ENCODE measurements at places on chromosomes 3 and 15.

GRCh38 chr15:42444415-42445063 is 46.4 kb downstream of the ZNF106 start:
- DNase-seq, result no peak

- DNase-seq, result no peak
Measured at GRCh38 chr15:89506026-89506686, 9.8 kb upstream of the RHCG start.

DNA sequence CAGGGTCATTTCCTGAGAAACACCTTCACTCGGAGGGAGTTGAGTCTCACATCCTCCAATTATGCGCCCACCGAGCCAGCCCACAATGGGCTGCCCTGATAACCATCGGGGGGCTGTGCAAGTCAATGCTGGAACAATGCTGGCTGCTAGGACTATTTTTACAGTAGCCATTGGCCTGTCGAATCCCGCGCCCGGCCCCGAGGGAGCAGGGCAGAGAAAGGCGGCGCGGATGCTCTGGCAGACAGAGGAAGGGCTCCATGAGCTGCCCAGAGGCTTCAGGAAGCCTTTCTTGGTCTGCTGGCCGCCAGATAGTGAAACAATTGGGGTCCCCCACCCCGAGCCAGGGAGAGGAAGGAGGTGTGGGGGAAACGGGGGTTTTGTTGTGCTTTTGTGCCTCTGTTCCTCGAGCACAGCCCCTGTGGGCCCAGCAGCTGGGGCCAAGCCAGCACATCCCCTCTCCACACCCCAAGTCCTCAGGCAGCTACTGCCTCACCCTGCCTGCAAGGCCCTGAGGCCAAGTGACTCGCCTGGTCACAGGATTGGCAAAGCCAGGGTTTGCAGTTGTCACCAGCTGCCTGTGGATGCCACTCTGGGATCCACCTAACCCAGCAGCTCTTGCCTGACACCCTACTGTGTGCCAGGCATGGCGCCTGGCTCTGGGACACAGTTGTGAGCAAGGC is 39.0 kb downstream of the SLC6A6 start:
- DNase-seq, result peak; percentile 54

DNA sequence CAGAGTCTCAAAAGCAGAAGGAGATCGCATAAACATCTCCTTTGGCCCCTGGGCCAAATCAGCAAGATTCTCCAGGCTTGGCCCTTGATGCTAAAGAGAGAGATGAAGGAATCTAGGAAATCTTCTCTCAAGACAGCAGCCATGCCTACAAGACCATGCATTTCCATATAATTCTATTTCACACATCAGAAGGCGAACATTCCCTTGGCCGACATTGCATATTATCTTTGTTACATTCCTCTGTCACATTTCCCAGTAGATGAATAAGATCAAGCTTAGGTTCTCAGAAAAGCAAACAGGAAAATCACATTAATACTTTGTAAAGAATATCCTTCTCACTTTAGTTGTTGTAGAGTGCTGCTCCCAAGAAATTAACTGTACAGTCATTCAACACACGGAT is 21.3 kb downstream of the GASK1A start:
- DNase-seq, result no peak

- no peak for DNase-seq
Measured at GRCh38 chr15:90232196-90232595, 1.5 kb downstream of the CIB1 start.

GRCh38 chr3:161070252-161070930 is 34.8 kb downstream of the B3GALNT1 start:
- no peak for DNase-seq

DNA sequence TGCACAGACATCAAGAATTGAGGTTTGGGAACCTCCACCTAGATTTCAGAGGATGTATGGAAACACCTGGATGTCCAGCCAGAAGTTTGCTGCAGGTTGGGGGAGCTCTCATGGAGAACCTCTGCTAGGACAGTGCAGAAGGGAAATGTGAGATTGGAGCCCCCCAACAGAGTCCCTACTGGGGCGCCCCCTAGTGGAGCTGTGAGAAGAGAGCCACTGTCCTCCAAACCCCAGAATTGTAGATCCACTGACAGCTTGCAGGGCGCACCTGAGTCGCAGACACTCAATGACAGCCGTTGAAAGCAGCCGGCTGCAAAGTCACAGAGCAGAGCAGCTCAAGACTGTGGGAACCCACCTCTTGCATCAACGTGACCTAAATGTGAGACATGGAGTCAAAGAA is 34.6 kb upstream of the EPHA6 start:
- DNase-seq, result no peak

GRCh38 chr15:40397688-40398412 is 7.7 kb upstream of the IVD start:
- no peak for DNase-seq

DNA sequence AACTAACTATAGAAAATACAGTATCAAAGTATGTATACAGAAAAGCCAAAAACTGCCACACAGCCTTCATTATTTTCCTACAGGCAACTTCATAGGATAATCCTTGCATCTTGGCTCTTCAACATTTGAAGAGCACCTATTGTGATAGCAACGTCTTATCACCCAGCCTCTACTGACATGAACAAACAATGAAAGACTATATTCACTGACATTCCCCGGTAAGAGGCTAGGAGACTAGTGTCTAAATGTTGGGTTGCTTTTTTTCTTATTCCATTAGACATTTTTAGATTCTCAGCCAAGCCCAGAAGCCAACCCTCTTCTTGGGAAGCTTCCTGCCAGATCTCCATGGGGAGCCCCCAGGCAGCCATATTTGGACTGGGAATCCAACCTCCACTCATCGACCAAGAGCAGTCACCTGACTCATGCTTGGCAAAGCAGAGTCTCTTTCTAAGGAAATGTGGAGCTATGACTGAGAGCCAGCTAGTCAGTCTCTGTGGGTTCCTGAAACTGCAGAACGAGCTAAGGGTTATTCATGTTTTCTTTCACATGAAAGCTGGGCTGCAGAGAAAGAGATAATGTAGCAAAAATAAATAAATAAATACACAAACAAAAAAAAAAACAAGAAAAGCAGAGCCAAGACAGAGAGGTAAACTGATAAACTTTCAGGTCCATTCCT is 227.5 kb downstream of the MAGI1 start:
- DNase-seq, result no peak

Measured in inflammatory macrophage treated with lipopolysaccharide for 4 hours (primary cell).